Dermis microvascular lymphatic vessel endothelial cell (primary cell): ENCODE measurements at places on chromosomes 2 and 18. TPM values are rescaled to one million over a fixed set of nuclear protein-coding genes. Genes with fewer than 3 reads are reported as not detected.

- peak; percentile 10 for DNase-seq
Measured at GRCh38 chr2:16623564-16624435, 41.8 kb downstream of the CYRIA start.

GRCh38 chr2:105789745-105790460 is 45.2 kb downstream of the NCK2 start:
- peak; percentile 54 for DNase-seq

GRCh38 chr18:49668574-49669275 is 106.9 kb downstream of the LIPG start:
- DNase-seq: no peak

DNA sequence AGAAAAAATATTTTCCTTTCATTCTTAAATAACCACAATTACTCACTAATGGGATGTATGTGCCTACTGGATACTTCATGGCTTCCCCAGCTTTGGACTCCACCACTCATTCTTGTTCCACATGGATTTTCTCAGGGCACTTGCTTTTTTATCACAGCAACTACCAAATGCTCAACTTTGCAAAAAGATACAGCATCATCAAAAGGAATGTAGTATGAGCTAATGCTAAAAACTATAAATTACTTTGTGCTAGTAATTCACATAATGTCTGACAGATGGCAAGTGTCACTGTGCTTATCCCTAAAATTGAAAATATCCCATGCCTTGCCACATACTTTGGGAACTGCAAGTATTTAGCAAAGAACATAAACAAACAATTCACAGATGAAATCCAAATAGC is 130.4 kb upstream of the ZFP36L2 start:
- no peak for DNase-seq

Gene HS6ST1
- total RNA-seq: 8.3 and 12.4 TPM in 2 replicates

Gene LRRC30
- total RNA-seq: not detected in 2 replicates
